ENCODE measurements at places on chromosomes 16 and 17.

DNA sequence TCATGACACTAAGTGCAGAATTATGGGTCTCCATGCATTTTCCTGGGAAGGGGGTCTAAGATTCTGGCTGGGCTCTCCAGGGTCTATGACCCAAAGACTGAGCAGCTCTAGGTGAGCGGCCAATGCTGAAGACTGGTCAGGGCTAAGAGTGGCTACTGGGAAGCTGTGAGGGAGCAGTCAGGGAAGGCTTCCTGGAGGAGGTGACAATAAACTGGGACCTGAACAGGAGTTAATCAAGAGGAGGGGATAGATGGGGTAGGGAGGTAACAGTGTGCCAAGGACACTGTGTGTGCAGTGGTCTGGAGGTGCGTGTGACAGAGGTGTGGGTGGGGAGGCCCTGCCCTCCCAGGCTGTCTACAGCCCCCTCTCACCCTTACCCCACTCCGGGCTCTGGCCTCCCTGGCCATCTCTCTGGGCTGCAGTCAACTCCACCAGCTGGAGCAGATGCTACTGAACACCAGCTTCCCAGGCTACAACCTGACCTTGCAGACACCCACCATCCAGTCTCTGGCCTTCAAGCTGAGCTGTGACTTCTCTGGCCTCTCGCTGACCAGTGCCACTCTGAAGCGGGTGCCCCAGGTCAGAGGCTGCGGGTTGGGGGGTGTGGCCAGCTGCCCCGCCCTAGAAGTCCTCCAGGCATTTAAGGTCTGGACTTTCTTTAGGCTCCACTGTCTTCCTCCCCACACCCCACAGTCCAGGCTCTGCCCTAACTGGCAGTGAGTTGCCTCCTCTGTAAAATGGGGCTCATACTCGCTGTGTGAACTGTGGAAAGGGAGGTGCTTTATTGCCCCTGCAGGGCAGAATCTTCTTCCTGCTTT, 20.4 kb downstream of the ADGRG5 start:
- no peak for DNase-seq

DNA sequence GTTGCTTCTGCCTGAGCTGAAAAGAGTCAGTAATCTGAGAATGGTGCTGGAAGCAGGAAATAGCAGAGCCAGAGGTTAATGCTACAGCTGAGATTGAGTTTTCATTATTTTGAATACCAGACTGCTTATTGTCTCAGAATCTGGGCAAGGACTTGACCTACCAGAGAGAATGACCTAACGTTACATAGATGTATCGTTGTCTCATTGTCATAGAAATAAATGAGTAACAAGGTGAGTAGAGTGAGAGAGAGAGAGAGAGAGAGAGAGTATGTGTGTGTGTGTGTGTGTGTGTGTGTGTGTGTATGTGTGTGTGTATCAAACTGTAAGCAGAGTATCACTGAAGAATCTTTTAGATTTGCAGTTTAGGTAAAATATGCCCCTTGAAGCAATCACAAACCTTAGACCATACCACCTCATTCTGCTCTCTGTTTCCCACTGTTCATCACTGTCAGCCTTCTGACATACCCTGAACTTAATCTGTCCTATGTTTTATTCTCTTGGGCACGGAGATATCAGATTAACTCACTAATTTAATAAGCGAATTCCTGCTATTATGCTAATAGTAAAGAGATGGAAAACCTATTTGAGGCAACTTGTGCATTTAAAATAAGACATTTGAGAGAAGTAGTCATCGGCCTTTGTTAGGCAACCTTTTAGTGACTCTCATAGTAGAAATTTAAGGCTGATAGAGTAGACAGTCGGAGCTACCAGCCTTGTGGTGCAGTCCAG, 87.8 kb downstream of the CYB561 start:
- no peak for DNase-seq

GRCh38 chr17:82648742-82649331, 593 bp upstream of the WDR45B start:
- no peak for DNase-seq

GRCh38 chr17:60036796-60037677, 41.7 kb downstream of the HEATR6 start:
- peak; percentile 57 for DNase-seq

DNA sequence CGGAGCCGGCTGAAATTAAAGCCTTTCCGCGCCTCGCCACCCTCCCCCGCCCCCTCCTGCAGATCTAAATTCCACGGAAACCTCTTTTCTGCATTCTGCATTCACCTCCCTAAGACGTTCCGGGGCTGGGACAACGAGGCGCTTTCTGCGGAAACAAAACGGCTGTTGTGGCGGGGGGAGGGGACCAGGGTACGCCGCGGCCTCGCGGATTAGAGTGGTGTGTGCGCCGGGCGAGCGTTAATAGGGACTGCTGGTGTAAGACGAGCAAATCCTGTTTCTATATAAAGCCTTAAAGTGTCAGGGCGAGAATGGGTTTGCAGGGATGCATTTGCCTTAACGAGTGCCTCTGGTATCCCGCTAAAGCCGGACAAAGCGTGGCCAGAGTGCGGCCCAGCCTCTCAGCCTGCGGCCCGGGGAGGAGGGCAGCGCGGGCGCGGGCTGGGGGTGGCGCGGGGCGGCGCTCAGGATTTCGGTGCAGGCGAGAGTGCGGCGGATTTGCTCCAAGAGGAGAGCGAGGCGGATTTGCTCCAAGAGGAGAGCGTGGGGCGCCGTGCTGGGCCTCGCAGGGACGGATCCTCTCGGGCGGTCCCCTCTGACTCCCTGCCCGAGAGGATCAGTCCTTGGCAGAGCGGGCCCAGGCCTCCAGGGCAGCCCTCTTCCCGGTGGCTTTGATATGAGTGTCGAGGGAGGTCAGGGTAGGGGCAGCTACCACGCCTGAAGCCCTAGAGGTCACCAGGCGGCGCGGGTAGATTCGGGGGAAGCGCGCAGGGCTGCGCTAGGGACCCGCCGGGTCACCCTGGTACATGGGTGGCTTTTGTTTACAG, 5.1 kb downstream of the BAHCC1 start:
- DNase-seq = no peak

- DNase-seq = no peak
Observed at GRCh38 chr17:15893658-15894024, 51.3 kb upstream of the ADORA2B start.

GRCh38 chr16:71473891-71474290, 11.8 kb upstream of the ZNF23 start:
- DNase-seq = no peak

- DNase-seq = no peak
Observed at GRCh38 chr16:84054271-84054670, 11.7 kb upstream of the SLC38A8 start.

DNA sequence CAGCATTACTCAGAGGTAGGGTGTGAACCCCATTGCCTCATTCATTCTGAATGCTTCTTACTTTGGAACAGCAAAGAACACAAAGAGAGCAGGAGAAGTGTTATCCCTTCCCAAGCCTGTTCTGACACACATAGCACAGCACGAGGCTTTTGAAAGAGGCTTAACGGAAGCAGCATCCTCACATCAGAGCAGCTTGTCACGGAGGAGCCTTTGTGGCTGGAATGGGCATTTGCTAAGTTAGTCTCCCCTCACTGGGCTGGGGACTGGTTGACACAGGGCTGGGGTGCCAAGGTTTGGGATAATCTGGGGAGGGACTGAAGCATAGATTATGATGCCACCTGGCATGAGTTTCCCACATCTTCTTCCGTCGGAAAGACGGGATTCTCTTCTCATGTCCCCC, 167.5 kb upstream of the DNAH9 start:
- DNase-seq = no peak

GRCh38 chr16:2950773-2951172, 13.3 kb upstream of the KREMEN2 start:
- no peak for DNase-seq

GRCh38 chr17:64340557-64340956, 50.1 kb downstream of the PECAM1 start:
- no peak for DNase-seq

DNA sequence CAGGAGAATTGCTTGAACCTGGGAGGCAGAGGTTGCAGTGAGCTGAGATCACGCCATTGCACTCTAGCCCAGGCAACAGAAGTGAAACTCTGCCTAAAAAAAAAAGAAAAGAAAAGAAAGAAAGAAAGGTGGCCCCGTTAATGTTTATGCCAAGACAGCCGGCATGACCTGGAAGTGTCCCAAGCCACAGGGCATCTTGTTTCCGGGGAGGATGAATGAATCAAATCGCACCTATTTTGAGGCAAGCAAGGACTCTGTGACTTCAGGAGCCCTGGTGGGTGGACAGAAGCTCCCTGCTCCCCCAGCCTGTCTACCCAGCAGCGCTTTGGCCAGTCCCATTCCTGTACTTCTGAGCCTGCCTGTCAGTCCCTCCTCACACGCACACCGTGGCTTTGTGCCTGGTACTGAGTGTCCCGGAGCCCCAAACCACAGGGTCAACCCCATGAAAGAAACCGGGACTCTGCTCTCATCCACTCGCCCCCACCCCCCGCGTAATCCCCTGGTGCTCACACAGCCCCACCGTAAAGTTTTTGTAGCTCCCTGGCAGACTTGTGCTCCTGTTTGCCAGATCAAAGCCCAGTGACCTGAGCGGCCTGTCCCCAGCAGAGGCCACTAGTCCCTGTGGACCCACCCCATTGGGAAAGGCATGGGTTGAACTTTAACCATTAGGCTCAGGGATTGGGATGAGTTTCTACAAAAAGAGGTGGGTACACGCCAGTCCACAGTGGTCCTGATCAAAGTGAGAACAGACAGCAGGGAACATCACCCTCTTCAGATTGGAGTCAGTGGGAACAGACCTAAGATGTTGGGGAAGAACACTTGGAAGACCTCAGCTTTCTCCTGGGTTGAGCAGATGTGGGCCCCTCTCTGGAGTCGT, 19.3 kb downstream of the CD2BP2 start:
- no peak for DNase-seq

DNA sequence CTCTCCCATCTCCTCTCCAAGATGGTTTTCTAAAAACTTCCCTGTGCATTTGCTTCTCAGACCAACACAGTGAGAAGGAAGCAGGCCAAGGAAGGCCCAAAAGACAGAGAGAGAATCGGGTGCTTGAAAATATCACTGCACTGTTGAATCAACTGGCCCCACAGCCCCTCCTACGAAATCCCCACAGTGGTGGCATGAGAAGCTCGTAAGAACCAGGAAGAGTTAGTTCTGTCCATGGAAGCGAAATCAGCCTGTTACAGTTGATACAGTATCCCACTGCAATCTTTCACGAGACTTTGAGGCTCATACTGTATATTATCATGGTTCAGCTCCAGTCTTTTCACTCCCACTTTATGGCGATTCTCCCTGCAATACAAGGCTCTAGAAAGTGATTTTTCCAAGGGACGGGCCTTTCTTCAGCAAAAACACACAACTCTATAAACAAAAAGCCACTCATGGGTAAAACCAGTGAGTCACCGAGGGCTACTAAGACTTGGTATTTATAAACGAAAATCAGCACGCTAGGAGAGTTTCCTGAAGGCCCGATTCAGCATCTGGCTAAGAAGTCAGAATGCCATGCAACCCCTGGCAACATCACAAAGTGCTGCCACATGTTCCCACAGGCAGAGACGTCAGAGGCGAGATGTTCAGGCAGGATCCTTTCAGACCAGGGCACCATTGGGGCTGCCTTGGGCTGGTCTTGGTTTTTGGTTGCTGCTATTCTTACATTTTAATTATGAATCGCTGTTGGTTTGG, 185.7 kb downstream of the IRX5 start:
- no peak for DNase-seq

DNA sequence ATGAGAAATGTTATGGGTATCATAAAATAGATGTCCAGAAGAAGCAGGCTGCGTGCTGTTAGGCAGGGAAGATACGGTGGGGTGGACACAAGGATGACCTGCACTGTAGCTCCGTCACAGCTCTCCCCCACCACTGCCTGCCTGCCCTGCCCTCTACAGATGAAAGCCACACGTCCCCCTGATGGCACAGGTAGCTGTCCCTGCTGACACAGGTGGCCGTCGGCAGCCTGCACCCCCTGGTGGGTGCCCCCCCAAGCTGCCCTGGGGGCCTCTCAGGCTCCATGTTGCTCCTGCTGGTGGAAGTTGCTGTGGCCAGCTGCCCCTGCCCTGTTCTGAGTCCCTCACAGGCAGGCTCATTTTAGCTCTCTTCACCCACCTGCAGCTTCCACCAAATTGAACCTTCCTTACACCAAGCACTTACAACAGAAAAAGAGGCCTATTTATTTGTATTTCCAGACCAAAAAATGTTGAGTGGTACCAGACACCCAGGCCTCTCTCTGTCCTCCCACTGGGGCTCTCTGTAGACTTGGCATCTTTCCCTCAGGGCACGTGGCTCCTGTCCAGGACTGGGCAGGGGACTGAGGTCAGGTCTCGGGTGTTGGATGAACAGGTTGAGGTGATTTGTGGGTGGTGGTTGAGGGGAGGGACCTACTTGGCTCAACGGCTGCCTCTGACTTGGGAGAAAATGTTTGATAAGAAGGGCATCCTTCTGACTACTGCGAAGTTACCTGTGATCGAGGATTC, 50.1 kb upstream of the CACNG5 start:
- no peak for DNase-seq

GRCh38 chr17:77929871-77930436, 28.5 kb upstream of the TNRC6C start:
- no peak for DNase-seq

- DNase-seq = no peak
Observed at GRCh38 chr17:77803726-77804125, 154.8 kb upstream of the TNRC6C start.

DNA sequence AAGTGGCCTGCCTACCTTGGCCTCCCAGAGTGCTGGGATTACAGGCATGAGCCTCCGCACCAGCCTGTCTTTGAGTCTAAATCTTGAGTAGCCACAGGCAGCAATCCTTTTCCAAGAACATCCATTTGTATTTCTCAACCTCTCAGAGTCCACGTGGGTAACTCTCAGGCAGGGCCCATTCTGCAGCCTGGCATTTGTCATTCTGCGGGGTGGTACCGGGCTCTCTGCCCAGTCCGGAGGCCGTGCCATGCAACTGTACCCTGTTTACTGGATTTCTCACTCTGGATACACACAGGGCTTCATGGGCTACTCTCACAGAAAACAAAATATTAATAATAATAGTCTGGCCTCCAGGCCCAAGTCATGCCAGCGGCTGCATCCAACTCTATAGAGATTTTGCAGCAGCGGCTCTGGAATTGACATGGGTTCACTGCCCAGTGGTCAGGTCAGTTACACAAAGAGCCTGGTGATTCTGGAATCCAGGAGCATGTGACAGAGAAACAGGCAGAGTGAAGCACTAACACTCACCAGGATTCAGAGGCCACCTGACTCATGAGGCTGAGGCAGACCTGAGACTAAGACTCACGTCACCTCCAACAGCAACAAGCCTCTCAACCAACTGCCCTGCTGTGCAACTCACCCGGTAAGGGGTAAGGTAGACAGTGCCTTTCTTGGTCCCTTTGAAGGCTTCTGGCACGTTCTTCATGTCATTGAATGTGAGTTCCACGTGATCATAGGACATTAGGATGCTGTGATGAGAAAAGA, 4.0 kb downstream of the WBP2 start:
- DNase-seq = no peak

GRCh38 chr16:8660841-8661301, 13.5 kb upstream of the ABAT start:
- DNase-seq = peak; percentile 39

- no peak for DNase-seq
Observed at GRCh38 chr17:633641-634101, 81.0 kb downstream of the VPS53 start.

Data from stimulated activated CD4-positive, alpha-beta T cell treated with anti-CD3 and anti-CD28 coated beads, Interleukin-1b, Interleukin-23, amount 100 ng/mL, for 4 hours (primary cell).